ENCODE measurements at places on chromosomes 5 and 9.

DNA sequence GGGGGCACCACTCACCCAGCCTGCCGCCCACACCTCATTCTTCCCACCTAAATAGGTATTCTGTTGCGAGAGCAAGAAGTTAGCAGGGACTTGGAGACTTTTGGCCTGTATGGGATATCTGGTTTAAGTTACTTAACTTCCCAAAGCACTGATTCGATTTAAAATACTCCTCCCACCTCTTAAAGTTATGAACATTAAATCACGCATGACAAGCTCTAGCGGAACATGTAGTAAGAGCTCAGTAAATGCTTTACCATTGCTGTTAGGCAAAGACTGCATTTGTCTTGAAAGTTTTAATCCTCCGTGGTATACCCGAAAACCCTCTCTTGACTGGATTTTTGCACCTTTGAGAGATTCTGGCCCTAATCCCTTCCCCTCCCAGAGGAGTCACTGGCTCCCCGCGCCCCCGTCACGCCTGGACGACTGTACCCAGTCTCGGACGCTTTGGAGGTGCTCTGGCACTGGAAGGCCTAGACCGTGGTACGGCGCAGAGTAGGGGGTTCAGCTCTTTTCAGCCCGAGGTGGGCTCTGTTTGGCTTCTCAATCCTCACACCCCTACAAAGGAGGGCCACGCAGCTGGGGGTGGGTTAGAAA is 4.4 kb downstream of the GDNF start:
- no peak for DNase-seq

DNA sequence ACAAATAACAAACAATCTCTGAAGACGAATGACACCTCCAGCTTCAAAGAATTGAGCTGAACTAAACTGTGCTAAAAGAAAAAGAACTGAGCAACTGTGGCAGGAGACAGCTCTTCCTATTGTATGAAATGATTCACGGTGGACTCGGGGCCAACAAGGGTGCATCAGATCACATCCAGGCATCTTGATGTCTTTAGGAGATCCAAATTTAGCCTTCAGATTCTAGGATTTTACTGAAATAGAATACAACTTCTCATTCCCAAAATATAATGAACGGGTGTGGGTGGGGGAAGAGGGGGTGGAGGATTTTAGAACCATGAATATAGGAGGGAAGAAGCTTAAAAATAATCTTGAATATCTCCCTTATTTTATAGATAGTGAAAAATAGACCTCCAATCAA is 631.8 kb downstream of the ELAVL2 start:
- DNase-seq = no peak

- no peak for DNase-seq
These were observed 148.4 kb upstream of the MAP3K1 start for GRCh38 chr5:56666901-56667300.

DNA sequence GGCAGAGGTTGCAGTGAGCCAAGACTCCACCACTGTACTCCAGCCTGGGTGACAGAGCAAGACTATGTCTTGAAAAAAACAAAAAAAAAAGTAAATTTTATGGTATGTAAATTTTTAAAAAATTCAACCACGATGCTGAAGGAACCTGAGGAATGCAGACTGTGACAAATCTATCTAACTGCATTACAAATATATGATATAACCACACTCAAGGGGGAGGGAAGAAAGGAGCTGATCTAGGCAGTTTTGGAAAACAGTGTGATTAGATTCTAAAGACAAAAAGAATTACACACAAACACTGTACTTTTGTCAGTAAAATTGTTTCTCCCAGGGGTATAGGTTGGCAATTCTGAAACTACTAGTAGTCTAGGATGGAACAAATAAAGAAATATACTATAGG is 17.0 kb downstream of the LARS1 start:
- no peak for DNase-seq

DNA sequence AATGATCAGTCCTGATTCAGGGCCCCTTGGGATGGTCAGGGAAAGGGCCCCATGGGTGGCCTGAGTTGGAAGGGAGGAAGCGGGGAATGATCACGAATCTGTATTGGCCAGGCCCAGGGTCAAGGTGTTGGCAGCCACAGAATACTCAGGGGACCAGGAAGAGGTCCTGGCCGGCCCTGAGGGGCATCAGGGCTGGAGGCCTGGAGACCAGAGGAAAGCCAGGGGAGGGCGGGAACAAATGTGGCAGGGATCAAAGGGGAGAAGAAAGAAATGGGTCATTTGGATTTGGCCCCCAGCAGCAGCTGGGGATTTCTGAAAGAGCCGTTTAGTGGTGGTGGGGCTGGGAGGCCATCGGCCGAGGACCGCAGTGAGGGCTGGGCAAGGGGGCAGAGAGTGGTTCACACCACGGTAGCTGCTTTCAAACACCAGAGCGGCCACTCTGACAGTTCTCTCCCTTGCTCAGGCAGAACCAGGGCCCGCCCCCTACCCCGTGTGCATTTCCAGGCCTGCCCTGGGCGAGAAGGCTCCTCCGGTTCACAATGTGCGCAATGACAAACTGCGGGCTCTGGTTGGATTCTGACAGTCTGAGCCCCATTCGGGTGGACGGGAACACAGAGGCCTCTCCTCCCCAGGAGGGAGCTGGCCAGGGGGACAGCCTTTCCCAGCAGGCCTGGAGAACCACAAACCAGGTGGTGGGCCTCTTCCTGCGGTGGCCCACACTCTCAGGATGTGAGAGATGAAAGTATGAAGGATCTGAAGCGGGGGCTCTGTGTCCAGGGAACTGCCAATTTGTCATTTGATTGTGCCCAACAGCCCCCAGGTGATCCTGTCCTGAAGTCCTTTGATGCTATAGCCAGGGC is 220.3 kb upstream of the IER5L start:
- DNase-seq = no peak

DNA sequence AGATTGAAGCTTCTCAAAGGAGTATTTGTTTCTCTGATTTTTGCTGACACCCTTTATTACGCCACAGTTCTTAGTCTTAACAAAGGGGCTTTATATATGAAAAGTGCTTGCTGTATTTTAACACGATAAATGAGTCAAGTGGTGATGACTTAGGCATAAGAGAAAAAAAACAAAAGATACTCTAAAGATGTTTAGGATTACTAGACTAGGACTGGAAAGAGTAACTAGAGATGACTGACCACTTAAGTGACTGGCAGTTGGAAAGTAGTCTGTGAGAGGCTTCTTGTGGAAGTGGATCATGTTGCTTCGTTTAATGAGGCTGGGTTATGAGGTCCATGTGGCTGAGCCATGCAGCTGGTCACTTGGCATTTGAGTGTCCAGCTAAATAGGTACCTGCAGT is 69.4 kb upstream of the ACTBL2 start:
- DNase-seq = no peak

DNA sequence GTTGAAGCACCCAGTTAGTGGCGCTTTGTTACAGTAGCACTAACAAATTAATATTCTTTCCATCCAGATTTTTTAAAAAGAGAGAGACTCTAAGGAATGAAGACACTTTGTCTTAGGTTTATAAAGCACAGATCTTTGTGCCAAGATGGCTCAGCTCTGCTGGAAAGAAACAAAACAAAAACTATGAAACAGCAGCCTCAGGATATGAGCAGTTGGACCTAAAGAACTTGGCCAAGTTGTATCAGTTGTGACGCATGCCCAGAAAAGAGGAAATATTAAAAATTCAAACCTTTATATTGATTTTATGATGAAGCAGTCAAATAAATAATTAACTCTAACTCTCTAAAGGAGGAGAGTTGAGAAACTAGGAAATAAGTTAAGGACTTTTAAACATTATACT is 427.2 kb downstream of the SPOCK1 start:
- DNase-seq = no peak

DNA sequence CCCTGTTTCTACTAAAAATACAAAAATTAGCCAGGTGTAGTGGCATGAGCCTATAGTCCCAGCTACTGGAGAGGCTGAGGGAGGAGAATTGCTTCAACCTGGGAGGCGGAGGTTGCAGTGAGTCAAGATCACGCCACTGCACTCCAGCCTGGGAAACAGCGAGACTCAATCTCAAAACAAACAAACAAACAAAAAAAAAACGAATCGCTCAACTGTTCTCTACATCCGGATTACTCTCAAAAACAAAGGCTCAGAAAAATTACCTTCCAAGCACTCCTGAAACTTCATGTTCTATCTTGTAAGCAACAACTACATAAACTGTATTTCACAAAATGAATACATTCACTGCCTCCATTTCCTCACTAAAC is 14.0 kb downstream of the UBAP2 start:
- DNase-seq = no peak

GRCh38 chr9:75447281-75447680 is 359.0 kb downstream of the OSTF1 start:
- DNase-seq = no peak

GRCh38 chr5:84393969-84394368 is 9.3 kb upstream of the EDIL3 start:
- DNase-seq = no peak

DNA sequence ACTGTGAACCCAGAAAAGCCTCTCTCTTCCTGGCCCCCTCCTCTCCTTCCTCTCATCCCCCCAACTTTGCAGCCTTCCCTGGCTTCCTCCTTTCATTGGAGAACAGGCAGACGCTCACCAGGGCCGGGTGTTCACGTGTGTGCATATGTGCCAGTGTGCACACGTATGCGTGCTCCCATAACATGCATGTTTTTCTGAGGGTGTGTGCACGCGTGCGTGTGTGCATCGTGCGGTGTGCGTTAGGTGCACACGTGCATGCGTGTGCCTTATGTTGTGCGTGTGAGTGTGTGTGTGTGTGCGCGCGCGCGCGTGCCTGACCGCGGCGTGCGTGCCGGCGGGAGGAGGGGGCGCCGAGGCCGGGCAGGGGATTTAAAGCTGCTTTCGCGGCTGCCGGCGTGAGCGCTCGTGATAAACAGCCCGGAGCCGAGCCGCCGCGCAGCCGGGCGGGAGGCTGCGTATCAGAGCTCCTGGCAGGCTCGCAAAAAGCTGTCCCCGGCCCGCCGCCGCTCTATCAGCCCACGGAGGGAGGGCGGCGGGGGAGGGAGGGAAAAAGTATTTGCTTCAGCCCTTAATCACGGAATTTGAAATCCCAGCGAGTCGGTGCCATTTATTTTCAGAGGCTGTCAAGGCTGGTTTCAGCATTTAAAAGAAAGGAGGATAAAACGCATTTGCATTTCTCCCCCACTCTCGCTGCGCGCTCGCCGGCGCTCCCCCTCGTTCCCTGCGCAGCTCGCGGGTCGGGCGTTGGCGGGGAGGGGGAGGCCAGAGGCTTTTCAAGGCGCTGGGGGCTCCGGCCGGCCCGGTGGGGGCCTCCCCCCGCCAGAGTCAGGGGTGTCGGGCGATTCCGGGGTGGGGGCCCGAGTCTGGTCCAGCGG is 183.9 kb downstream of the C9orf50 start:
- no peak for DNase-seq

DNA sequence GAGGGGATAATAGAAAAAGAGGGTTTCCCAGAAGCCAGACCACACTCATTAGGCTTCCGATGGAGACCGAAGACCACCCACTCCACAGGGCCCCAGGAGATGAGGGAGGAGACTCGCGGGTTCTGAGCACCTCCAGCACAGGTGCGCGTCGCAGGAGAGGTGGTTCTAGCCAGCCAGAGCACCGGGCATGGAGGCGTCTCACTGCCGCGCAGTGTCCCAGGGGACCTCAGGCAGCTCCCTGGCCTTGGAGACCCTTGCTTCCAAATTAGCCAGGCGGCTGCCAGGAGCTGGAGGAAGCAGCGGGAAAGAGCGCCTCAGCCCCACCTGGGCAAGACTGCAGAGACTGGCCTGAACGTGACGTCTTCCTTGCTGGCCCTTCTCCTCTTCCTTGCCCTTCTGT is 115.4 kb upstream of the FBXL7 start:
- no peak for DNase-seq

DNA sequence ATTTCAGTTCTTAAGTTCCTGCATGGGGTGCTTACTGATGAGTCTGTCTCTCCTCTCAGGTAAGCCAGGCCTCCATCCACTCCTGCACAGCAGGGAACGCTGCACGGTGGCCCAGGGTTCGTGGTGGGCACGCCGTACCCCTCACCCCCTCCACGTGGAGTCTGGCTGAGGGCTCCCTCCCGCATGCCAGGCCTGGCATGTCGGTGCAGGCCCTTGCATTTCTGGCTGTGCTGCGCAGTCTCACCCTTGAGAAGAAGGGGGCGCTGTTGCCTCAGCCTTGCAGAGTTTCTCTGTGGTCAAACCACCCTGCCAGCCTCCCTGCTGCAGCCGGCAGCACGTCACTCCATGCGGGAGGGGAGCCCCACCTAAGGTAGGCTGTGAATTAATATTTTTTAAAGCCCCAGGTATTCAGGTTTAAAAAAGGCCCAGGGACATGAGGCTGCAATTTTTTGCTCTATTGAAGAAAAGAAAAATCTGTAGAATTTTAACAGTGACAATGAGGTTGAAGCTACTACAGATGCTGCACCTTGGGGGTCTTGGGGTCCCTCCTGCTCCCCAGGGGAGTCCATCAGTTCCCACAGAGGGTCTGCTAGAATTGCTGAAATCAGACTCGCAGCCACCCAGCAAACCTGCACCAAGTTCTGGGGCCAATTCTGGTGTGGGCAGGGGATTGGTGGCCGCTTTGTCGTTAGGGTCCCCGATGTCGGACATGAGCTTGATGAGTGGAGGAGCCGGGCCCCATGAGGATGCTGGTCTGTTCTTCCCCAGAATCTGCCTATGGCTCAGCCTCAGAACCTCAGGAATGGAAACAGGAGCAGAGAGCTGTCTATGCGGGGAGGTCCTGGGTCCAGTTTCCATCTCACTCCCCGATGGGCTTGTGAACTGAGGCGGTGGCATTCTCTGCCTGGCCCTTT is 52.6 kb downstream of the TENT4A start:
- peak; percentile 78 for DNase-seq

GRCh38 chr5:160452795-160453194 is 31.1 kb downstream of the PTTG1 start:
- DNase-seq = no peak

DNA sequence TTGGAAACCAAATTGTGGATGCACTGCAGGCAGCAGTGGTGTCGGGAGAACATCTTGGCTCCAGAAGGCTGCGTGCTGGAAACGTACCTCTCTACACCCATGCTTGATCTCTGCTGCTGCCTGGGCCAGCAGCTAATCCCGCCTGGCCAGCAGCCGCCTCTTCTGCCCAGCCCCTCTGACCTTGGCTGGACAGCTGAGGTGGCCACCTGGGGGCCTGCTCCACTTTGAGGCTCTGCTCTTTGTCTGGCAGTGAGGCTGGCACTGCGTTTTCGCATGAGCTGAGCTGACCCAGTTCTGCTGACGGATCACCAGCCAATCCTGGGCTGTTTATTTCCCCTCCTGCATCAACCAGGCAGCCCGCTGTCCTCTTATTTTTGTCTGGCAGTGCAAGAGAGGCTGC is 154.9 kb downstream of the TENT4A start:
- DNase-seq = no peak

- DNase-seq = no peak
These were observed 35.5 kb downstream of the OLFML2A start for GRCh38 chr9:124812441-124812876.

GRCh38 chr9:129068990-129069861 is 11.7 kb upstream of the DOLPP1 start:
- no peak for DNase-seq

All from SHP77 treated with DMSO at 0.1 percent for 48 hours (cell line).